IPS-NIHi11 (cell line): ENCODE measurements at places on chromosomes 13 and 19.

- peak; percentile 11 for DNase-seq
Observed at GRCh38 chr13:85588359-85588758, 210.9 kb downstream of the SLITRK6 start.

- DNase-seq = no peak
Observed at GRCh38 chr13:35712907-35713761, 236.6 kb upstream of the MAB21L1 start.

- no peak for DNase-seq
Observed at GRCh38 chr13:76440568-76440967, 445.6 kb downstream of the KCTD12 start.

DNA sequence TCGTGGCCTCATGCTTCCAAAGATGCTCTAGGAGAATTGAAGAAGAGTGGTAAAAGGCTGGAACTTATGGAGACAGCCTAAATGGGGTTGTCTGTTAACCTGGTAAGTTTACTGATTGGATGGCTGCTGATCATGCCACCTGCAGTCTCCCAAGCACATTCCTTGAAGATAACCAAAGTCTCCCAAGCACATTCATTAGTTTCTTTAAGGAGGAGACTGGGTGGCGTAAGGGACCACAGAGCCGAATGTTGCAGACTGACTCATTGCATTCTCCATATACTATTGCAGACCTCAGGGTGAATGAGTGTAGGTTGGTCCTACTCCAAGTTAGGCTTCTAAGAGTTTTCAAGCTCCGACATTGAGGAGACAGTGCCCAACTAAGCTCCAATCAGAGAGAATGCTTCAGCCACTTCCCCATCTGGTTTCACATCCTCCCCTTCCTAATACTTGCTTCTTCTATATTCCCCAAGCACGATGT is at the start of gene IGFL3:
Gene IGFL3, minus strand, starts transcription at position 51 of the 478 bp plus-strand sequence. Its CDS starts 39 bp downstream, at position 12.
- DNase-seq = no peak

DNA sequence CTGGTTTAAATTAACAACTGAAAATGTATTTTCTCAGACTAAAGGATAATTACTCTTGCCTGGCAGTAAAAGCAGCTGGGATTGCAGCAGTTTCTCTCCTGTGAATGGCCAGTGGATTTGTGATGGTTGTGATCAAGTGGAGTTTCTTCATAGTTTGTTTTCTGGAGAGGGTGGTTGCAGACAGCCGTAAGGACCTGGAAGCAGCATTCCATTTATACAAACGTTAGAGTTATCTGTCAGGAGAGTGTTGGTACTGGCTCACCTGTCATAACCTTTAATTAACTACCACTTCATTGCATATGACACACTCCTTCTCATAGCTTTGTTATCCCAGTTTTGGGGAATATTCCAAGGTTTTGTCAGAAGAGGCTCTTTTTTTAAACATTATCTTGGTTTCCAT is 258.4 kb upstream of the SLC10A2 start:
- DNase-seq = no peak

- DNase-seq = peak; percentile 5
Observed at GRCh38 chr13:19382111-19382510, 179.2 kb downstream of the TPTE2 start.

- no peak for DNase-seq
Observed at GRCh38 chr13:77829963-77830362, 88.7 kb downstream of the EDNRB start.

DNA sequence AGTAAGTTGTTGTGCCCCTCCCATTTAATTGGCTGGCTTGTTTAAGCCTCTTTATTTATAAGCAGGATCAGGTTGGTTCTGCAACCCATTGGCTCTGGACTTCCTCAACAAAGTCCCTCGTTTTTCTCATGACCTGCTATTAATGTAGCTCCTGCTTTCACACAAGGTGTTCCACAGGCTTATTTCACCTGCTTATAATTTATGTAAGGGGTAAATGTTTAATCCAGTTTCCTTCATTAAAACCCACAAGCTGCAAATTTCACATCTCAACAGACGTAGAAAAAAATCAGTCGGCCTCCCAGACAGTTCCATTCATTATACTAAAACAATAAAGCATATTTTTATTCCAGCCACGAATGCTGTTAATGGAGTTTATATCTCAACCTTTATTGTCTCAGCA is 86.1 kb downstream of the TBC1D4 start:
- DNase-seq = no peak

- no peak for DNase-seq
Observed at GRCh38 chr13:46382224-46382623, 4.8 kb downstream of the RUBCNL start.

- DNase-seq = no peak
Observed at GRCh38 chr19:17245535-17245984, at the start of gene NR2F6. Gene NR2F6, minus strand, starts transcription at chr19:17245919. Its CDS starts 699 bp downstream, at chr19:17245220.

GRCh38 chr13:78958006-78958405 is 299.1 kb upstream of the OBI1 start:
- DNase-seq = no peak

GRCh38 chr13:112248862-112249592 is 127.1 kb upstream of the SPACA7 start:
- DNase-seq = no peak

DNA sequence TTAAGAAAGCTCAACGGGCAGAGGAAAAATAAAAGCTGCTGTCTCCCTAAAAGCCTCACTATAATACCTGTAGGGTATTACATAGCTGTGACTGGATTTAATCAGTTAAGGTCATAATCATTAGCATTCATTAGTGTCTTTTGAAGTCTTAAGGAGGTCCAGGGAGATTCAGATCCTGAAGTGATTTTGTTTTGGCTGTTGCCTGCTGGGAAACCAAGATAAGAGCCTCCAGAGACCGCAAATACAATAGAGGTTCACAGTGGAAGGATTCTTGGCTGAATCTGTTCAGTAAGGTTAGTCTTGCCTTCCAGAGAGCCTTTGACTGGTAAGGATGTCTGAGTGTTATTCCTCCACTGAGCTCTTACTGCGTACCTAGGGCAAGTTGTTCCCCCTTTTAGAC is 54.0 kb upstream of the TNFRSF19 start:
- DNase-seq = no peak

GRCh38 chr19:38059897-38060296 is 152.9 kb downstream of the SIPA1L3 start:
- no peak for DNase-seq

DNA sequence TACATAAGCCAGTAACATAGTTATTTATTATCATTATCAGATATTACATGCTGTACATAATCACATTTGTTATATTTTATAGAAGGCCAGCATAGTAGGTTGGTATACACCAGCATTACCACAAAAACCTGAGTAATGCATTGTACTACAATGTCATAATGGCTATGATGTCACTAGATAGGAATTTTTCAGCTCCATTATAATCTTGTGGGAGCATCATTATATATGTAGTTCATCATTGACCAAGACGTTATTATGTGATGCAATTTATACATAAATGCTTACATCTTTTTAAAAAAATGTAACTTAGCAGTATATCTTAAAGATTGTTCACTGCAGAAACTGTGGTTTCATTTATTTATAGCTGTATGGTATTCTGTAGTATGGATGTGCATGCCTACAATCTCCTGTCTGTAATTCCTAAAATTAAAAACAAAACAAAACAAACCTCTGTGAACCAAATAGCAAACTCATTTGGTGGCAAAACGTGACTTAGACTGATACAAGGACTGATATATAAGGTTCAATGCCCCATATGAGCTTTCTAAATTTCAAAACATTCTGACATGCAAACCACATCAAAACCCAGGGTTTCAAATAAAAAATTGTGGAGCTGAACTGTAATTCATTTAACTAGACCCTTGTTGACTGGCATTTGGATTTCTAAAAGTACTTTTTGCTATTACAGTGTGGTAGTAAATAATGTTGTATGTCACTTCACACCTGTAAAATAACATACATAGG is 250.9 kb downstream of the DLEU7 start:
- no peak for DNase-seq

DNA sequence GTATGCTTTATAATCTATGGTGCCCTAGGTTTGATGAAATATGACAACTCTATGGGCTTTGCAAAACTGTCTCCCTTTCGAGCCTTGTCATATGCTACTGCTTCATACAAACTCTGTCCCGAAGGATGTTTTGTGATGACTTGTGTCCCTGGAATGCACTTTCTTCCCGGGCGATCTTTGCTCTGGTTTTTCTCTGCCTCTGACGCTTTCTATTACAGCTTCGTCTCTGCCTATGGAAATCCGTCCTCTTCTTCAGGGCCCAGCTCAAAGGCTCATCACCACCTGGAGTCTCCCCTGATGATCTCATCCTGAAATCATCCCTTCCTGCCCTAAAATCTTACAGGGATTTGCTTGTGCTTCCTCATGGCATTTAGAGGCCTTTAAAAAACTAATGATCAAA is 191.5 kb upstream of the KL start:
- peak; percentile 33 for DNase-seq

DNA sequence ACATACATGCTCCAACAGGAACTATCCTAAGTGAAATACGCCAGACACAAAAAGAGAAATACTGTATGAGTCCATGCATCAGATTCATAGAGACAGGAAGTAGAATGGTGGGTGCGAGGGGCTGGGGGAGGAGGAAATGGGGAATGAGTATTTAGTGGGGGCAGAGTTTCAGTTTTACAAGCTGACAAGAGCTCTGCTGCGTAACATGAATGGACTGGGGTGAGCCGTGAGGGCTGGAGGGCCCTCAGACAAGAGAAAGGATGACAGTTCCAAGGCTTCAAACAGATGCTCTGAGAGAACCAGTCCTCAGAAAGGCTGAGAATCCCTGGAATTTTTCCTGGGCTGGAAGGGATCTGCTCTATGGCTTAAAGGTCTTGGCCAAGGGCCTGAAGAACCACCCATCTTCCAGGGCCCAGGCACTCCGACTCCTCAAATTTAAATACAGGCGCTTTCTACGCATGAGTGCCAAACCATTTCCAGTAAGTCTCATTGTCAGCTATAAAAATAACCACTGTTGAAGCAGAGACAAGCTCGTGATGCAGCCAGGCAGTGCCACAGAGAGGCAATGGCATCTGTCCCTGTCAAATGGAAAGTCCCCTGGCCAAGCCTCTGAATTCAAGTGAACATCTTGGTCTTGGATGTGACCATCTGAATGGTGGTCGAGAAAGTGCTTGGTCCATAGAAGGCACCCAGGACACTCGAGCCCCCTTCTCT is 17.5 kb downstream of the KLF2 start:
- DNase-seq = no peak

DNA sequence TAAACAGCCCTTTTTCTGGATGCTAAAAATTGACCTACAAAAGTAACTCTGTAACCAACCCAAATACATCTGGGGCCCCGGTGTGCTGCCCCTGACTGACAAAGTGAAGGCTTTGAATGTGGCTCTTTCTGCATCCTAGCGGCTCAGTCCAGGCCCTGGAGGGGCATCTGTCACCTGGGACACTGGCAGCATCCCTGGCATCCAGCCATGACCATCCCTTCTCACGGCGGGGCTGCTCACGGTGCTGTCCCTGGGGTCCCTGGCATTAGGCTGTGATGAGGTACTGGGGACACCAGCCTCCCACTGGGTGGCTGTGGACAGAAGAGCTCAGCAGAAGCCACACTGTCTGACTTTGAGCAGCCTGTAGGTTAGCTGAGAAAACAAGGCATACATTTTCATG is 34.3 kb downstream of the BICRA start:
- DNase-seq = no peak

DNA sequence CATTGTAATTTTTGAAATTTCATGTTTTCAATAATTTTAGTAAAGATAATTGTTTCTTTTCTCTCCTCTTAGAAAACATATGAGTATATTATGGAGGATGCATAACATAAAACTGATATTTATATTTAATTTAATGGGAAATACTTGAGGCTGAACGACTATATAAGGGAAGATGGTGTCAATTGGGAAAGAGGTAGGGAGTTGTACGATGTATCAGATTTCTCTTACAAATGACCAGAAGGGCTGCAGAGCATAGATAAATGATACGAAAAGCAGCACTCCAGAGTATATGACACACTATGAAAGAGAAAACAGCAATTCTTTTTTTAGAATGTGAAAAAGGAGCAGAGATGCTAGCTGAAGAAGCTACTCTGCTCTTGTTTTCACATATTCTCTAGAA is 1308.0 kb upstream of the MIR17HG start:
- DNase-seq = no peak

GRCh38 chr19:30386551-30387143 is 14.5 kb downstream of the ZNF536 start:
- no peak for DNase-seq

DNA sequence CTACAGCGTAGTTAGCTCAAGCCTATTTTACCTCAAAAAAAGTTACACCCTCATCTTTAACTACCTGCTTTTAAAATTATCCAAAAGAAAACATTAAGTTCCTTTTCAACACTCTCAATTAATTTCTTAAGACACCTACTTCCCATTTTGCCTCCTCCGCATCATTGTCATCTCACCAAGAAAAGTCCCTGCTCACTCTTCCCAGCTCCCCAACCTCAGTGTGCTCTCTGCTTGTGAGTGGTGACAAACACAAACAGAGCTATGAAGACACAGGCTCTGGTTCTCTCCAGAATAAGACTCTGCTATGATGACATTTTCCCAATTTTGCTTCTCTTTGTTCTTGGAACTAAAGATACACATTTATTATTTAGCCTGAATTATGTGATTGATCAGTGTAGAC is 385.1 kb upstream of the HTR2A start:
- DNase-seq = no peak

DNA sequence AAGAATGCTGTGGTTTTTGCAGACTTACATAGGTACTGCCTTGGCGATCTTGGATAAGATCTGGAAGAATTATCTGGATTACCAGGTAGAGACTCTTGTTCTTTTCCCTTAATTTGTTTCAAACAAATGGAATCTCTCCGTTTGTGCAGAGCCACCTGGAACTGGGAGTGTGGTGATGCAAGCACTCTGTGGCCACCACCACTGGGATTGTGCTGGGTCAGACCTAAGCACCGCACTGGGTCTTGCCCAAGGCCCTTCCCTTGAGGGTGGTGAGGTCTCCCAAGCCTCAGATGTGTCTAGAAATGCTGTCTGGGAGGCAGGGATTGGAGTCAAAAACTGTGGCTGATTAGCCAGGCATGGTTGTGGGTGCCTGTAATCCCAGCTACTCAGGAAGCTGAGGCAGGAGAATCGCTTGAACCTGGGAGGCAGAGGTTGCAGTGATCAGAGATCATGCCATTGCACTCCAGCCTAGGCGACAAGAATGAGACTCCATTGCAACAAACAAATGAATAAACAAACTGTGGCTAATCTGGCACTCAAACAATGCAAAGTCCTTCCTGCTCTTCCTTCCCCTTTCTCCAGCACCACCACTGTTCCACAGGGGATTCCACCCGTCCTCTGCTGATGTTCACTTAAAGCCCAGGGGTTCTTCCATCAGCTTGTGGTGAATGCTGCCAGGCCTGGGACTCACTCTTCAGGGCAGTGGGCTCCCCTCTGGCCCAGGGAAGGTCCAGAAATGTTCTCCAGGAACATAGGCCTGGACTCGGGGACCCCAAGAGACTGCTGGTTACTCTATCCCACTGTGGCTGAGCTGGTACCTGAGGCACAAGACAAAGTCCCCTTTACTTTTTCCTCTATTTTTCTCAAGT is 10.8 kb upstream of the CEACAM1 start:
- DNase-seq = no peak

DNA sequence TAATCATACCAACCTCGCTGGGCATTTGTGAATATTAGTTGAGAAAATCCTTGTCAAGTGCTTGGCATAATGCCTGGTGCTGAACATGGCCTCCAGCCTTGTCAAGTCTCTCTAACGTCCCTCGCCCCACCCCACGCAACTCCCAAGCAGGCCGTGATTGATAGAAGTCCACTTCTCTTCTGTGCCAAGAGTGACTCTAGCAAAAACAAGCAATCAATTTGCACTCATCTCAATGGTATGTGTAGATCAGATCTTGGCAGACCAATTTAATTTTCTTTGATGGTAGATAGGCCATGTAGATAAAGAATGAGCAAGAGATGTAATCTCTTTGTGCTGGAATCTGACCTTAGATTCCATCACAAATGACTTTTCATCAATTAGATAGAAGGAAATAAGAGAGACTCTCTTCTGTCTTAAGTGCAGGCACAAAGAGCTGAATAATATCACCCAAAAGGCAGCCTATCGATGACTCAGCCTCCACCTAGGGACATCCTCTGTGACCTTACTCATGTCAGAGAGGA is 31.0 kb upstream of the KATNAL1 start:
- no peak for DNase-seq
